Endothelial cell (in vitro differentiated cells): ENCODE measurements at places on chromosomes 4 and X.

GRCh38 chr4:5021546-5021945 lies 2.3 kb upstream of the CYTL1 start:
- DNase-seq: no peak

- peak; percentile 7 for DNase-seq
Measured at GRCh38 chrX:150984169-150984824, 1.2 kb downstream of the HMGB3 start.

DNA sequence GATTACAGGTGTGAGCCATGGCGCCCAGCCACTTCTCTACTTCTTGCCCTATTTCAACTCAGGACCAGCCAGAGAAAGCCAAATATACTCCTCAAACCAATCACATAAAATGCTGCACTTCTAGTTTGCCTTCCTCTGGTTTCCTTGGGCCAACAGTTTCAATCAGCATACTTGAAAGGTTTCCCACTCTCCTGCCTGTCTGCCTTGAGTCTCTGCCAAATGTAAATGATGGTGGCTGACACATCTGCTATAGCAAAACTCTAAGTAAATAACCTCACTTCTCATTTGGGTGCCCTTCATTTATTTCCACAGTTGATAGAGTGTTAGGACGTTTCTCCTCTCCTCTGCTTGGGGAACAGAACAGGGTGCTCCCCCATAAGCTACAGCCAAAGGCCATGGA lies 36.4 kb upstream of the PPA2 start:
- no peak for DNase-seq

- no peak for DNase-seq
Measured at GRCh38 chrX:74242484-74243138, 61.4 kb upstream of the ZCCHC13 start.
